ENCODE measurements at places on chromosomes 4 and X.

DNA sequence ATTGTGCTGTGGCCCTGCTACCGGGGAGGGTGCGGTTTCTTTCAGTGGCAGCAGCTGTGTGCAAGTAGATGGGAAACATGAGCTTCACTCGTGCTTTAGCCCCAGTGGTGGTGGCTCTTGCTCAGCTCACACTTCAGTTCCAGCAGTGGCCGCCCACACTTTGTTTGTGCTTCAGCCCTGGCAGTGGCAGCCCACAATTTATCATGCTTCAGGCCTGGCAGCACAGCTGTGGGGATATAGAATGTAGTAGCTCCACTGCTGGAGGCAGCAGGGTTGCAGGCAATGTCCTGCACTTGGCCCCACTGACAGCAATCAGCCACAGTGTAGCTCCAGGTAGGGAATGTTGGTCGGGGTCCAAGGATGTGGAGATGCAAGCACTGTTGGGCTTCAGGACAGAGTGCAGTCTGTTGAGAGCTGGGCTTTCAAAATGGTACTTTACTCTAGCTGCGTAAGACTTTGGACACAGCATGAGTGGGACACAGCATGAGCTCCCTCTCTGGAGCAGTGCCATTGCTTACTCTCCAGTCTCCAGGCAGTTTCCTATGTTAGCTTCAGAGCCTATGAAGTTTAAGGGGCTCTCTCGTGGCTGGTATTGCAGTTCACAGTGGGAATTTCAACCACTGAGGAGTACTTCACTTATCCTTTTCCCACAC is 413.1 kb downstream of the PDGFC start:
- no peak for DNase-seq

- DNase-seq: no peak
Observed at GRCh38 chrX:103378990-103379389, 2.7 kb downstream of the BEX3 start.

DNA sequence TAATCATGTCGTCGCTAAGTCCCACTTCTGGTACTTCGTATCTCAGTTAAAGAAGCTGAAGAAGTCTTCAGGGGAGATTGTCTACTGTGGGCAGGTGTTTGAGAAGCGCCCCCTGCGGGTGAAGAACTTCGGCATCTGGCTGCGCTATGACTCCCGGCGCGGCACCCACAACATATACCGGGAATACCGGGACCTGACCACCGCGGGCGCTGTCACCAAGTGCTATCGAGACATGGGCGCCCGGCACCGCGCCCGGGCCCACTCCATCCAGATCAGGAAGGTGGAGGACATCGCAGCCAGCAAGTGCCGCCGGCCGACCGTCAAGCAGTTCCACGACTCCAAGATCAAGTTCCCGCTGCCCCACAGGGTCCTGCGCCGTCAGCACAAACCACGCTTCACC is 11.3 kb downstream of the PNCK start:
- DNase-seq: peak; percentile 26

GRCh38 chr4:39308611-39309010 is 57.6 kb downstream of the RFC1 start:
- DNase-seq: no peak

DNA sequence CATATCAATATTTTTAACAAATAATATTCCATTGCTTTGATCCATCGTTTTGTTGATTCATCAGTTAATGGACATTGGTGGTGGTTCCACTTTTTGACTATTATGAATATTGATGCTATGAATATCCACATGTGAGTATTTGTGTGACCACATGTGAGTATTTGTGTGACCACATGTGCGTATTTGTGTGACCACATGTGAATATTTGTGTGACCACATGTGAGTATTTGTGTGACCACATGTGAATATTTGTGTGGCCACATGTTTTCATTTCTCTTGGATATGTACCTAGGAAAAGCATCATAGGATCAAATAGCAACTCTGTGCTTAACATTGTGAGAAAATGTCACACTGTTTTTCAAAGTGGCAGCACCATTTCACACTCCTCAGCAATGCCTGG is 433.6 kb upstream of the FRG1 start:
- no peak for DNase-seq

- no peak for DNase-seq
Observed at GRCh38 chr4:72313121-72313520, 255.9 kb downstream of the ADAMTS3 start.

DNA sequence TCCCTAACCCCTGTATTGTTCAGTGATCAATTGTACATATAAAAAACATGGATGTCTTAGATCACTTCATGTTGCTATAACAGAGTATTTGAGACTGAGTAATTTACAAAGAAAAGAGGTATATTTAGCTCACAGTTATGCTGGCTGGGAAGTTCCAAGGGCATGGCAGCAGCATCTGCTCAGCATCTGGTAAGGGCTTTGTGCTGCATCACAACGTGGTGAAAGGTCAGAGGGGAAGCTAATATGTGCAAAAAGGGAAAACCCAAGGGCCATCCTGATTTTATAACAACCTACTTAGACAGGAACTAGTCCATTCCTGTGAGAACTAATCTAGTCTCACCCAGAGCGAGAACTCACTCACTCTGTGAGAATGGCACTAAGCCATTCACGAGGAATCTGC is 128.2 kb upstream of the OTUD4 start:
- DNase-seq: no peak

- no peak for DNase-seq
Observed at GRCh38 chr4:105887508-105887907, 7.8 kb upstream of the NPNT start.

DNA sequence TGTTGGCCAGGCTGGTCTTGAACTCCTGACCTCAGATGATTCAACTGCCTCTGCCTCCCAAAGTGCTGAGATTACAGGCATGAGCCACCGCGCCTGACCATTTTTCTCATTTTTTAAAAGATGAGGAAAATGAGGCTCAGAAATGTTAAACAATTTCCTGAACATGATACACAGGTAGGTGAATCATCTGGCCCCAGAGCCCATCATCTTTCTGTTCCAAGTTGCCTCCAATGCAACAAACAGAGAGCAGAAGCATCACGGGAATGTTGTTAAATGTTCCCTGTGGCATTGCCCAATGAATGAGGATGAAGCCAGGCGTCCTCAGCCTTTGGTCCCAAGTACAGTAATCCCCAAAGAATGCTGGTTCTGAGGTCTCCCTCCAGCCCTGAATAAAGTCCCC is 31.3 kb upstream of the ANXA5 start:
- no peak for DNase-seq
